ENCODE measurements at places on chromosomes 7 and 10.

DNA sequence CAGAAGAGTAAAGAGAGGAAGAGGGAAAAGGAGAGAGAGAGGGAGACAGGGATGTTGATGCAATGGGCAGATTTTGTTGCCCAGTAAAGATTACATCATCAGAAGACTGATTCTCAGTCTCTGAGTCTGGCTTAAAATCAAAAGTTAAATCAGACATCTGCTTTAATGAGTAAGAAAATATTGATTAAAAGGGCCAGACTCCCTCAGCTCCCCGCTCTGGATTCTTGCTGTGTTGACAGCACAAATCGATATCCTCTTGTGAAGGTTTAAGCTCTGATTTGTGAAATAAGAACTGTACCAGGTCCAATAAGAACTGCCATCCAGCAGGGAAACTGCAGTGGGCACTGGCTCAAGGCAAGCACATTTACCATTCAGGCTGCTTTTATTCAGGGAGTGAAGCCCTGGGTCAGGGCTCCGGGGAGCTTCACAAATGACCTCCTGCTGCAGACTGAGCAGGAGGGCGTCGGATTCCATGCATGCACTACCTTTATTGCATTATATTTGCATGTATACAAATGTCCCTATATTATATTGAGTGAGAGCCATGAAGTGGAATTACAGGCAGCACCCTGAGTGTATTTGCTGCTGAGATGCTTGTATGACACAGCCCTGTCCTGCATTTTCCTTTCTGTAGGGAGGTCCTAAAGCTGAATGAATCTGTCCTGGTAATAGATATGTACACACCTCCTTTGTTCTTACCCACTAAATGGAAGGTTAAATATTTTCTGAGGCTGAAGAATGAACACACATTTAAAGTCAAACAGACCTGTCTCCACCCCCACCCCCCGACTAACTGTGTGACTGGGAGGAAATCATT is 401.5 kb downstream of the REEP3 start:
- DNase-seq: no peak

DNA sequence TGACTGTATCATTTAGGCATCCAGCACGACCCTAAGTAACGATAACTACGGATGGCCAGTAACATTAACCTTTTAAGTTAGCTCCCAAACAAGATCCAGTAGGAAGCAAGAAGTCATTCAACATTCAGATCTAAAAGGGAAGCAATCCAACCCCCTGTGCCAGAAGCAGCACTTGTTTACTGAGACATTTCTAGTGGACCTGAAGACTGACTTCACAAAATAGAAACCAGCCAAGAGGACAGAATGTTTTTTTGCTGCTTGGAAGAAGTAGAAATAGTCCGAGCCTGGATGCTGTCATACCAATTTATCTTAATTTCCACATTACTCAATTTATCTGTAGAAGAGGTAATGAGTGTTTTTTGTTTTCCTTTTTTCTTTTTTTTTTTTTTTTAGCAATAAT is 88.0 kb upstream of the CTTNBP2 start:
- DNase-seq: no peak

- no peak for DNase-seq
Measured at GRCh38 chr10:22022257-22023032, 18.9 kb upstream of the DNAJC1 start.

DNA sequence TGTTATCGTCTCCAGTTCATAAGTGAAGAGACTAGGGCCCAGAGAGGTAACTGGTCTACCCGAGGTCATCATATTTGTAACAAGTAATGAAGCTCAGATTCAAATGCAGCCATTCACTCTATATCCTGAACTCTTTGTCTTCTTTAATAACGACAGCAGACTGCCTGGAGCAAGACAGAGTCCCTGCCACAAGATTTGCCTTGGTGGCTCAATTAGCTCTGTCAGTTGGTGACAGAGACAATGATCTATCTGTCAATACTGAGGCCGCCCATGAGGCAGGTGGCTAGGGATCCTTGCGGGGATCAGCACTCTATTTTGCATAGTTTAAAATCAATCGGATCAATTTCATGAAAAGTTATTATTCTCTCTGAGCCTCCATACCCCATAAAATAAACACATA is 43.9 kb downstream of the SH3PXD2A start:
- DNase-seq: no peak

DNA sequence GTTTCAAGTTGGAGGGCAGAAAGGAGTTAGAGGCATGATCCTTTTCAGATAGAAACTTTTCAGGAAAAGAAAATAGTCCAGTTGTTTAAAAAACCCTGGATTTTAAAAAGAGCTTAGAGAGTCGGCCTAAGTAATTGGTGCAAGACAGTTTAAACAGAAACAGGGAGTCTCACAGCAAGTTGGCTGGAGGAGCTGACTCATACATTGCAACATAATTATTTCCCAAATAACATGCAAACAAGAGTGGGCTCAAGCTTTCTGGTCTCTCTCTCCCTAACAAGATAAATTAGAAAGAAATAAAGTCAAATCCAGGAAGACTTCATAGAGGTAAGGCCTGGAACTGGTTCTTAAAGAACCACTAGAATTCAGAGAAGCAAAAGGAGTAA is 100.3 kb upstream of the AGBL3 start:
- no peak for DNase-seq

- DNase-seq: no peak
Measured at GRCh38 chr10:112678581-112678980, 231.6 kb downstream of the VTI1A start.

- no peak for DNase-seq
Measured at GRCh38 chr7:101983147-101983811, 165.9 kb downstream of the CUX1 start.

DNA sequence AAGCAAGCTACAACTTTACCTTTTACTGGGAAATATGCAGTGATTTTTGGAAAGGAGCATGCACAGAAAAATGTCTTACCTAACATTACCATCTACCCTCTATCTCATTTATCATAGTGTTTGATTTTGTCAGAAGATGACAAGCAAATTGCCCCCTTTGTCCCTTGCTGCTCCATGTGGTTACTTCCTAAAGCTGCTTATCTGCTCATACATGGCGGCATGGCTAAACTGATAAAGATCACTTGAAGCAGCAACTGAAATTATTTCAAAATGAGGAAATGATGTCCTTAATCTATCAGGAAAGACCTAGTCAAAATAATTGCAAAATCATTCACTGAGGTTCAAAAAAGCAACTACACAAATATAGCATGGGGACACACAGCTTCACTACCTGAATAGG is 1198.5 kb upstream of the SORCS1 start:
- DNase-seq: no peak

DNA sequence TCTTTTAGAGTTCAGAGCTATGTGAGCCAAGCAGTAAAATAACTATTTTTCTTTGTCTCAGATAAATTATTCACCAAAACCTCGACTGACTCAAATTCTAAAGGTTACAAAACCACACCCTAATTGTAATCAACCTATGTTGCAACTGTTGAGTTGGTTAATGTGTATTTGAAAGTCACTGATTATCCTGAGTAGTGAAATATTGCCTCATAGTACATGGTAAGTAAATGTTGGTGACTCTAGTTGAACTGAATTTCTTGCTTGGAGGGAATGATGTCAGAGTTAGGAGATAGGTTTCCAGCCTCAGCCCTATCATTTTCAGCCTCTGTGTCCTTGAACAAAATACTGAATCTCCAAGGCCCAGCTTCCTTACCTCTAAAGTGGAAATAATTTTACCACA is 3.0 kb upstream of the CYP2C18 start:
- DNase-seq: no peak

DNA sequence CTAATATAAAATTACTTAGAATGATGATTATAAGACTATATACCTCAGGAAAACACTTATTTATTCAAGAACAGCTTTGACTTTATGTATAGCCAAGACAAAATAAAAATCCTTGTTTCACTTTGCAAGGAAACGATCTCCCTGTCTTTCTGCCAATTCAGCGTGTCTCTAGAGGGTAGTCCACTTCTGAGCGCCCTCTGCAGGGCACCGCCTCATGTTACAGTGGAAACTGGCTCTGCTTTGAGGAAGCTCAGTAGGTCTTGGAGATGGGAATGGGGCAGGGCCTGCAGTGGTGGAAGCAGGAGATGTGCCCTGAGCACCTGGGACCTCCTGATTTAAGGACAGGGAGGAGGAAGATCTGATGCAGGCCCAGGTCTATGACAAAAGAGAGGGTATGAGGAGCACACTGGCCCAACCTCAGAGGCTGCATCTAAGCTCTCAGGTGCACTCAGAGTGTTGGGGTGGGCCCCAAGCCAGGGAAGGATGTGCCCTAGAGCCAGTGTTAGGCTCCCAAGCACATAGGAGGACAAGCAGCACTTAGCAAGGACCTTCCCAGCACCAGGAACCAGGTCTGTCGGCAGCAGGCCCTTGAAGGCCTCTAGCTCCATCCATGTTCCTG is 481.0 kb downstream of the TNS3 start:
- no peak for DNase-seq

DNA sequence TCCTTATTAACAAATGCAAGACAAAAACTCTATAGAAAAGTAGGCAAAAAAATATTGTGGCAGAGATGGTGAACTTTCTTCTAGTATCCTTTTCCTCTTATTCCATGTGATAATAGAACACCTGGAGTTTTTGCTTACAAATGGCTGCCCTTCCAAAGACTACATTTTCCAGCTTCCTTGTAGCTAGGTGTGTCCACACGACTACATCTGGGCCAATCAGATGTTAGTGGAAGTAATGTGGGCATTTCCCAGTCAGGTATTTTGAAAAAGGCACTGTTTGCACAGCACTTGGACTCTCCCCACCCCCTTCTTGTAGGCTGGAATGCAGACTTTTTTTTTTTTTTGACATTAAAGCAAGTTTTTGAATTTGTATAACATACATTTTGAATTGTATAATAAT is 105.5 kb upstream of the TBX20 start:
- DNase-seq: no peak

DNA sequence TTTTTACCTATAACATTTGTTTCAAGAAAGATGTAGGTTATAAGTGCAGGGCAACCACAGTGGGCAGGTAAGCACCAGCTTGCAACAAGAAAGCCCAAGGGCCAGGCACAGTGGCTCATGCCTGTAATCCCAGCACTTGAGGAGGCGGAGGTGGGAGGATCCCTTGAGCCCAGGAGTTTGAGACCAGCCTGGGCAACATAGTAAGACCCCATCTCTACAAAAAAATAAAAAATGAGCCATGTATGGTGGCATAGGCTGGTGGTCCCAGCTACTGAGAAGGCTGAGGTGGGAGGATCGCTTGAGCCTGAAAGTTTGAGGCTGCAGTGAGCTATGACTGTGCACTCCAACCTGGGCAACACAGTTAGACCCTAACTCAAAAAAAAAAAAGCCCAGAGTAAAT is 12.8 kb downstream of the BCL7B start:
- no peak for DNase-seq

DNA sequence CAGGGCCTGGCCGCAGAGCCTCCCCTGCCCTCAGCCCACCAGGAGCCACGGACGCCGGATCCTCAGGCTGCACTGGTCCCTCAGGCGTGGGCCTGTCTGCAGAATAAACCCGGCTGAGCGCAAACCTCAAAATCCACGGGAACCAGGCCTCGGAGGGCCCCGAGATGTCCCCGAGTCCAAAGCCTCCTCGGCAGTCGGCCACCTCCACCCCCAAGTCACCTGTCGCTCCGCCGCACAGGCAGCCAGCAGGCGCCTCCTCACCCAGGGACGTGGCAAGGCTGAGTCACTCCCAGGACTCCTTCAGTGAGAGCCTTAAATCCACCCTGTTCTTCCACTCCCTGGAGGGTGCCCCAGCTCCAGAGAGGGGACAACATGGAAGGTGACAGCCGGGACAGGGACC is 33.2 kb downstream of the STK32C start:
- no peak for DNase-seq

DNA sequence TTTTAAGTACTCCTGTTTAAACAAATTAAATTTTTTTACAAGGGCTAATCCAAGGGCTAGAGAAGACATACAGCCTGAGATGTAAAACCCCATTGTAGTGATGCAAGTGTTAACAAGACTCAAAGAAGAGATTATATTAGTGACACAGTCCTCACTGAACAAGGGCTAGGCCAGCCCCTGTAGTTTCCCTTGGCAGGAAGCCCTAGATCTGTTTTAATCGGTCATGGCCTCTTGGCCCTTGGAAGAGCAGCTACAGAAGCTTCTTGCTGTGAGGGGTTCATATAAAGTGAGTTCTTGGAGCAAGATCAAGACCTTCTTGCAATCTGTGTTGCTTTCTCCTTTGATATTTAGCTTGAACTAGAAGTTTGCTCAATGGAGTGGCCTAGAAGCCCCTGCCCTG is 1339.4 kb downstream of the XPNPEP1 start:
- DNase-seq: no peak

GRCh38 chr10:7071421-7071820 is 339.4 kb downstream of the SFMBT2 start:
- DNase-seq: no peak

GRCh38 chr10:24440817-24441797 is 232.2 kb downstream of the KIAA1217 start:
- no peak for DNase-seq

Measured in NCI-H2227 treated with DMSO at 0.1 percent for 48 hours (cell line).